ENCODE measurements at places on chromosomes 2 and 18. TPM values are rescaled to one million over a fixed set of nuclear protein-coding genes. Genes with fewer than 3 reads are reported as not detected.

Gene ANKRD39
- 10.4 TPM for total RNA-seq

Gene CTNNA2
- total RNA-seq, result not detected

DNA sequence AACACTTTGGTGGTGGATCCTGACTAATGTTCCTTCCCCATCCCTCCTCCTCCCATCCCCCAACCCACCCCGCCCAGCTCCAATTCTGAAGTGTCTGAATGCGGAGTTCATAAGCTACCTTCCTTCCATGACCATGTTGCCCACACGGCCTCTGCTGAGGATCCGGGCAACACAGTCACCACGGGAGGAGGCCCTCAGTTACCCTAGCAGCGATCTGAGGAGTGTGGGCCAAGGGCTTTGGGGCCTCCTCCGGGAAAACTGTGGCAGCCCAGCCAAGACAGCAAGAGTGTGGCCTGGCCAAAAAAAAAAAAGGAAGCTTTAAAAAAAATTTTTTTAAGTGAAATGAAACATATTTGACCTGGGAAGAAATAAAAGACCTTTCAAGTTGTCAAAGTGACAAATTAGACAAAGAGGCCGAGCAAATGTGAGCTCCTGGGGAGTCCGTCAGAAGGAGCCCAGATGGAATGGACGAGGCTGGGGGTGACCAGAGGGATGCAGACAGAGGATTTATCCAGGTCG, 169.0 kb upstream of the PKDCC start:
- no peak for DNase-seq

GRCh38 chr2:58876126-58876525, 635.0 kb upstream of the FANCL start:
- no peak for DNase-seq

DNA sequence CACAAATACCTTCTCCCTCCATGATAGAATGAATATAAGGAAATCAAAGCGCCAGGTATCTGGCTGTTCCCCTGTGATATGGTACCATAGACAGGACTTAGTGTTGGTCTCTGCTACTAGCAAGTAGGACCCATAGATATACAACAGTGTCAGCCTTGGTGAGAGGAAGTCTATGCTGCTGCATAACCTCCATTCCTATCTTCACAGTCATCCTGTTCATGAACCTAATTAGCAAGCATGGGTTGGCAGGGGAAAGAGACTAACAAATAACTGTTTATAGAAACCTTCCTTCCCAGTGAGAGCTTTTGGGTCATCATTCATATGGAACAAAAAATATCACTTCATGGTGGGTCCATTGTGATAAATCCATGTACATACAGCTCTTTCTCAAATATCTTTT, 188.9 kb upstream of the FAM98A start:
- no peak for DNase-seq

- DNase-seq, result no peak
Observed at GRCh38 chr2:20326163-20326780, 24.4 kb downstream of the PUM2 start.

GRCh38 chr2:144702051-144702450, 182.1 kb upstream of the ZEB2 start:
- no peak for DNase-seq
